ENCODE measurements at places on chromosomes 2 and 18. TPM values are rescaled to one million over a fixed set of nuclear protein-coding genes. Genes with fewer than 3 reads are reported as not detected.
A peak's percentile ranks its signal among the peaks of the same experiment; 100 is the strongest.

DNA sequence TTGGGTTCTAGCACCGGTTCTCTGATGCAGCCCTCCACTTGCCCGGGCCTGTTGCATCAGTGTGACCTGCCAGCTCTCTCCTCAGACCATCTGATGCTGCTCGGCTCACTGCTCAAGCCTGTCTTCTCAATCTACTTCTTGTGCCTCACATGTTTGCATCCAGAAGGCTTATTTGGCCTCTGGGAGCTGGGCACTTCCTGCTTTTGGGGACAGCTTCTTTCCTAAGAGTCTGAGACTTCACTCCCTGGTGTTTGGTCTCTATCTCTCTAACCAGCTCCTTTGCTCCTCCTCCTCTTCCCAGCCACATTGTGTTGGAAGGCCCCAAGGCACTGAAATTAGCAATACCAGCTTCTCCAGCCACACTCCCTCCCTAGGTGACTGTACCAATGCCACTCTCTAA, 212.8 kb downstream of the CDCA7 start:
- no peak for DNase-seq

The EGR4 gene
- not detected for total RNA-seq

GRCh38 chr2:195768431-195768830, 111.4 kb downstream of the SLC39A10 start:
- DNase-seq, result no peak

DNA sequence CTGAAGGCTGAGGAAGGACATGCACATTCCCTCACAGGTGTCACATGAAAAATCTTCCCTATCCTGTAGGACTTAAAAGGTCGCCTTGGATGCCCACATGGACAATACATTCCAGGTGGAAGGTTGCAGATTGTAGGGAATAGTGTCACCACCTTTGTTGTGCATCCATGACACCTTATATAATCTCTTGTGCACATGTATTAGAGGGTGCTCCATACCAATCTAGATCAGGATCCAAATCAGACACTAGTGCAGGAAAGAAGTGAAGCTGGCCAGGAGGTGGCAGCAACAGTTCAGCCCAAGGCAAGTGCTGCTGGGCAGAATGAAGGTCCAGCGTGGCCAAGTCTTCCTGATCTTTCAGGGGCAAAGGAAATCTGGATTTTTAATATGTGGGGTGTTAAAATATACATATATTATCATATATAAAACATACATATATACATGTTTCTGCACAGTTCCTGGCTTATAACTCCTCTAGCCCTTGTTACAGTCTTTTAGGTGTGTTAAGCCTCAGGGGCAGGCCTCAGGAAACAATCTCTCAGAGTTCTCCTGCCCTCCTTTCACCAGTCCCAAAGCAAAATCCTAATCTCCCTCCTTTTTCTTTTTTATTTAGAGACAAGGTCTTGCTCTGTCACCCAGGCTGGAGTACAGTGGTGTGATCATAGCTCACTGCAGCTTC, 16.6 kb downstream of the NIF3L1 start:
- no peak for DNase-seq

- DNase-seq, result peak; percentile 96
Observed at GRCh38 chr2:47069628-47070154, 85.4 kb downstream of the STPG4 start.

The ALPP gene
- not detected for total RNA-seq
